ENCODE measurements at places on chromosomes 13 and 19. TPM values are rescaled to one million over a fixed set of nuclear protein-coding genes. Genes with fewer than 3 reads are reported as not detected.

The EVI5L gene
- 19.2 TPM for total RNA-seq

The ZNF540 gene
- 0.44 TPM for total RNA-seq

The LRRC63 gene
- total RNA-seq = 0.17 TPM

The PRDX2 gene
- 183 TPM for total RNA-seq

The CD209 gene
- not detected for total RNA-seq

The CLEC17A gene
- total RNA-seq = under 0.01 TPM

The CPB2 gene
- not detected for total RNA-seq

The IGFL1 gene
- not detected for total RNA-seq

The MRI1 gene
- total RNA-seq = 56.0 TPM

The ENOX1 gene
- total RNA-seq = 1.6 TPM

The MARCHF2 gene
- 62.3 TPM for total RNA-seq
